HS-27A (cell line): ENCODE measurements at places on chromosomes 7 and 10.

DNA sequence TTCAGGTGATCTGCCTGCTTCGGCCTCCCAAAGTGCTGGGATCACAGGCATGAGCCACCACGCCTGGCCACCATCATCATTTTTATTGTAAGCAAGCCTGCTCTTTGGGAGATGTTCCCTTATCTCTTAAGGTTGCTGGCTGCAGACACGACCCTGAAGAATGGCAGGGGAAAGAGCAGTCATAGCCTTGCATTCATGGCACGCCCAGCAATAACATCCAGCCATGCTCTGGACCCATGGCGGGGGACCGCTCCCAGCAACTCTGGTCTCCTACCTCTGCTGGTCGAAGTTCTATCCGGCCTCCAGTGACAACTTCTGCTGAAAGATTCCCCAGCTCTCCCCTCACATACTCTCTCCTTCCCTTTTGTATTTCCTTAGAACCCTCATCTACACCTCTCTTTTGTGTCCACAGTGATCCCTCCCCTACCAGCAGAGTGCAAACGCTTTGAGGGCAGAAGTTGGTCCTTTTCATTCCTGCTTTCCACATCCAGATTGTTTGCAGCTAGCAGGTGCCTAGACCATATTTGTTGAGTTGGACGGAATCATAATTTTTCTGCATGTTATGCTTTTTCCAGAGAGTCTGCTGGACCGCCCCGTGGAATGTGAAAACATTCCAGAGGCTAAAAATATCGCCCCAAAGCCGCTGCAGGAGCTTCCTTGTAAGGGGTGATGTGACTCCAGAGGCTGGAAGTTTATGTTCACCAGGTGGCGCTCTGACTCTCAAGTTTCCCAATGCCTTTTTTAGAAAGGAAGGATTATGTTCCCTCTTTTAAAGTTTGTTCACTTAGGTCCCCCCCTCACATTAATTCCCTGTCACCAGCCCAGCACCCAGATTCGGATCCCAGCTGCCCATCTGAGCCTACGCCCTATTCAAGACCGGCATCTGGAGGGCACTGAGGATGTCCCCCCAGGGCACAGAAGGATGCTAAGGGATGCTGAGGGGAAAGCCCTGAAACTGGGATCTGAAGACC is 4.3 kb upstream of the MARVELD1 start:
- DNase-seq, result no peak

DNA sequence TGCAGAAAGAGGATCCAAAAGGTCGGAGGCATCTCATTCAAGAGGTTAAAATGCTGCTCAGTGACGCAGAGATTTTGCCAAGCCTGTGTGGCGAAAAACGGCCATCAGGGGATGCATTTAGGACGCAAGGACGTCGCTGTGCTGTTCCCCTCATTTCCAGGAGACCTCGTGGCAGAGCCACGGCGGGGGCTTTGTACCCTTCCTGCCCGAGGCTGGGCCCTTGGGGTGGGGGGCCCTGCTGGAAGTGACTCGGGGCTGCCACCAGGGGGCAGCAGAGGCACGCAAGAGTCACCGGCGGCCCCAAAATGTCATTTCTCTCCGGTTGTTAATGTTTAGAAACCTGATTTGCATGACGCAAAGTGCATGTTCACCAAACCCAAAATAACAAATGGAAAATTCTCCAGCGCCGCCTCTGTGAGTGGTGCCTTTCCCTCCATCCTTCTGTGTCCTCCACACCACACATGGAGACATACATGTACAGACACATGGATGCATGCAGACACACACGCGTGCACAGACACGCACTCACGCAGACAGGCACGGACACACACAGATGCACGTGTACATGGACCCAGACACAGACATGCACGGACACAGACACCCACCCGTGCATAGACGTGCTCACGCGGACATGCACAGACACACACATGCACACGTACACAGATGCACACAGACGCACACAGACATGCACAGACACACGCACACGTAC is 51.0 kb upstream of the NKX6-2 start:
- DNase-seq, result no peak

DNA sequence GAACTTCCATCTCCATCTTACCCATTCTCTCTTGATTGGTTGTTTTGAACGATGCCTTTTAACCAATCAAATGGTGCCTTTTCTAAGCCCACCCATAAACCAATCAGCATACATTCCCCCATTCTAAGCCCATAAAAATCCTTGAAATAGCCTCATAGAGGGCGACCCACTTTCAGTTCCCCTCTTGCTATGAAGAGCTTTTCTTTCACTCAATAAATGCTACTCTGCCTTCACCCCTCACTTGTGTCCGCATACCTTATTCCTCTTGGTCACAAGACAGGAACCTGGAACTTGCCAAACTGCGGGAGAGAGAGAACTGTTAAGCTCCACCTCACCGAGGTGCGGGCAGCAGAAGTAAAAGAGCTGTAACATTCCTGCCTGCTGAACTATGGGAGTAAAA is 1602.0 kb upstream of the LRRTM3 start:
- DNase-seq, result no peak

- no peak for DNase-seq
These were observed 6.0 kb downstream of the RHOBTB1 start for GRCh38 chr10:60937784-60938654.

DNA sequence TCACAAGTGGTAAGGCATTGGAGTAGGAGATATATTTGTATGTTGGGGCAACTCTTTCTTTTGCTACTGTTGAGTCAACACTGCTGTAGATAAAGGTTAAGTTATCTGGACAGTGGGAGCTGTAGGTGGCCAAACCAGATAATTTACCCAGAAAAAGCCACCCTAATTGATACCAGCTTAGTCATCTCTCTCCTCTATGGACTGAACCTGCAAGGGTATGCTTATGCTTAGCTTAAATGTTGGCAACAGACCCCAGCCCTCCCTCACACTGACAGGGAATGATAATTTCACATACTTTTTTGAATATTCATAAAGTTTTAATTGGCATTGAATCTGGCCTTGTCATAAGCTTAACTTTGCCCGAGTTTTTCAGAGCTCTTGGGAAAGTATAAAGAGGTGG is 66.3 kb downstream of the CREB5 start:
- no peak for DNase-seq

DNA sequence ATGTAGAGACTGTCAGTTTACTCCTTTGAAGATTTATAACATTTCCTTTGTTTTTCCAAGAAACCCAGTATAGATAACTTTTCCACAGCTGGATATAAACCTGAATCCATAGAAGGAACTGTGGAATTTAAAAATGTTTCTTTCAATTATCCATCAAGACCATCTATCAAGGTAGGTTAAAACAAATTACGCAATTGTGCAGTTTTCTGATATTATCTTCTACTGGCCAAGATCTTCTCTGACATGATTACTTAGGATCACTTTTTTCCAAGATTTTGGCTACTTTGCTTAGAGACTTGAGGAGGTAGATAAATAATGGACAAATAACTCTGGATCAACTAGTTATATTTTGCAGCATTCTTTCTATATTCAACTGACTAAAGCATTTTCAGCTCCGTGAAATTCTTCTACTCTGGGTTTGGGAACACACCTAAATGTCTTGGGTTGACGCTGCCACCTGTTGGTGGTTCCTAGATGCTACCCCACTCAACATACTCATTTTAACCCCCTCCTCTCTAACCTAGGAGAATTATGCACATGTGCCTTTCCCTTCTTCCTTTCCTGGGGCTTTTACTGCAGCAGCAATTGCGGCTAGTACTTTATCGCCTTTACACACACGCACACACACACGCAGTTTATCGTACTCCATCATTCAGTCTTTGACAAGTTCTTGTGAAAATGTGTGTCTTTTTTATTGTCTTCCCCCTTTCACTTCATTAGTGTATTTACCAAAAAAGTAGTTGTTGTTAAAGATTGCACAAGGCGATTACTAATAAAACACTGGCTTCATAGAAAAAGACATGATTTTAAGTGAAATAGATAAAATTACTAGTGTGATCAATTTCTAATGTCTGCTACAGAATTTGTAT is 32.7 kb downstream of the ABCB5 start:
- DNase-seq, result peak; percentile 9

GRCh38 chr10:131002031-131002861 is 309.3 kb downstream of the TCERG1L start:
- no peak for DNase-seq

GRCh38 chr7:108430664-108431063 is 25.6 kb downstream of the NRCAM start:
- DNase-seq, result no peak

DNA sequence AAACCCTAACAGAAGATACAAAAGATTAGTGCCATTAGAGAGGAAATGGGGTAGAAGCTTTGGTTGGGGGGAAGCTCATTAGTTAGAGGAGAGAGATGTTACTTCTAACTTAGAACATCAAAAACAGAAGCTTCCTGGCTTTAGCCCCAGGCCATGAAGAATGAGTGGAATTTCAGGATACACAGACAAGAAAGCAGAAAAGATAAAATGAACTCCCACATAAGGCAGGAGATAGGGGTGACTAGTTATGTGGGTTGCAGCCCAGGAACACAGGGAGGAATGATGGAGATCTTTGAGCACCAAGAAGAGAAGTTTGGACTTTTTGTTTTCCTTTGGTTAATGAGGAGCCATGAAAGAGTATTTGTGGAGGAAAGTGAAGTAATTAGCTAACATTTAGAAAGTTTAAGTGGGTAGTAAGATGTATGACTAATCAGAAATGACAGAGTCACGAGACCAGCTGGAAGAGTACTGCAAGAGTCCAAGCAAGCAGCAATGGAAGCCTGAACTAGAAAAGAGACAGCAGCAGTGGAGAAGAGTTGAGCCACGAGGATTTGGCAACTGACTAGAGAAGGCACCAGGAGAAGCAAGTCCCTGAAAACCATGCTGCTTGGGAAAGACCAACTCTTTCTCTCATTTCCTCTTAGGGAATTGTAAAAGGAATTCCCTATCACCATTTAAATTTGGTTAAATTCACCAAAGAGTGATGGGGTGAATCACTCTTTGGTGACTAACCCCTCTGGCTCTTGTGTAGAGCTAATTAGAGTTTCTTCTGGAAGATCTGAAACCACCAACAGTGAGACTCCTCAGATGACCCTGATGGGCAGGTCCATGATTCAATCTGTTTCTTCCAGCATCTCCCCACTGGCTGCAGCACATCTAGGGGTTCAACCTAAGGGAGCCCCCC is 131.9 kb downstream of the KCNMA1 start:
- DNase-seq, result no peak

DNA sequence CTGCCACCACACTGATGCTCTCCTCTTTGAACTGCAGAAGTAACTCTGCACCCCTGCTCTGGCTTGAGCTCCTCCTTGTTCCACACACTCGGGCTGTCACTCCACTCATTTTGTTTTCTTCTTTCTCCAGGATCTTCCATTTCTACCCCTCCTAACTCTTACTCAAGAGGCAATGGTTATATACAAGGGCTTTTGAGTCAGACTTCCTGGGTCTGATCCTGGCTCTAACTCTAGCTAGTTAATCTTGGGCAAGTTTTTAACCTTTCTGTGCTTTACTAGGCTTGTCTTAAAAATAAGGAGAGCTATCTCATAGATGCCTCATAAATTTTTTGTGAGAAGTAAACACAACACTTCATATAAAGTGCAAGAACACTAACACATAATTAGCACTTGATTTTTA is 45.3 kb upstream of the GNAI1 start:
- no peak for DNase-seq

DNA sequence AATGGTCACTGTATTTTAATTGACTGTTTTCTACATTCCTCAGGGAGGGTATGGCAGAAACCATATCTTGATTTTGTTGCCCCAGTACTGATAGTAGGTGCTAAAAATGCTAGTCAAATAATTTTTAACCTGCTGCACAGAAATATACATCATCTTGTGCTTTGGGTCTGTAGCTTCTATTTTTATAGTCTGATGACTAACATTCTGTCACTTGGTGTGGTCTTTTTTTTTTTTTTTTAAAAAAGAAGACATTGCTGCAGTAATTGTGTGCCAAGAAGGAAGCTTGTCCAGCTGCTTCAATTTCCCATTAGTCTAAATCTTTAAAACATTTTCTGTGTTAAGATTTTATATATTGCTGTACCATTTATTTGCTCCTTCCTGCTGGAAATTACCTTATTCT is 83.6 kb downstream of the ICA1 start:
- DNase-seq, result no peak

DNA sequence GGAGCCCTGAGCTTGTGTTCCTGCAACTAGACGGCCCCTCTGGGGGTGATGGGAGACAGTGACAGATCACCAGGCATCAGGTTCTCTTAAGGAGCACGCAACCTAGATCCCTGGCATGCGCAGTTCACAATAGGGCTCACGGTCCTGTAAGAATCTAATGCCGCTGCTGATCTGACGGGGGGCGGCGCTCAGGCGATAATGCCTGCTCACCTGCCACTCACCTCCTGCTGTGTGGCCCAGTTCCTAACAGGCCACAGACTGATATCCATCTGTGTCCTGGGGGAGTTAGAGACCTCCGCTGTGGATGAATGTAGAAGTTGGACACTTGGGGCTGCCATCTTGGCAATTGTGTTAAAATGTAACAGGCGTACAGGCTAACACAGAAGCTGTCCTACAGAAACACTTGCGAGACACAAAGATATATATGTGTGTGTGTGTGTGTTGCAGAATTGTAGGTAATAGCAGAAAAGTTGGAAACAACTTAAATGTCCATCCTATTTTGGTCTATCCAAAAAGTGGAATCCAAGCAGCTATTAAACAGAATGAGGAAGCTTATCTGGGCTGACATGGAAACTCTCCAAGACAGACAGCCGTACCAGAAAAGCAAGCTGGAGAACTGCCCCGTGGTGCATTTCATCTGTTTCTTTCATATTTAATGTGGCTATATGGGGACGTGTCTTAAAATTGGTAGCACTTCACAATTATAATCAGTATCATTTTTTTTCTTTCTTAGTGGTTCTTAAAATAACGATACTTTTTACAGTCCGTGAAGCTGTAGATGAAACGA is 82.8 kb downstream of the MKI67 start:
- no peak for DNase-seq

- no peak for DNase-seq
These were observed 20.7 kb downstream of the LBX1 start for GRCh38 chr10:101208543-101208942.

GRCh38 chr7:103369432-103369831 is 22.0 kb downstream of the PSMC2 start:
- no peak for DNase-seq

- DNase-seq, result no peak
These were observed 122.5 kb downstream of the CCNY start for GRCh38 chr10:35458500-35459448.

- DNase-seq, result no peak
These were observed 163.1 kb downstream of the PPP1R17 start for GRCh38 chr7:31850066-31850465.

- DNase-seq, result no peak
These were observed 47.2 kb upstream of the DPYSL4 start for GRCh38 chr10:132139526-132139925.

GRCh38 chr10:72802763-72803505 is 90.6 kb upstream of the OIT3 start:
- DNase-seq, result no peak

DNA sequence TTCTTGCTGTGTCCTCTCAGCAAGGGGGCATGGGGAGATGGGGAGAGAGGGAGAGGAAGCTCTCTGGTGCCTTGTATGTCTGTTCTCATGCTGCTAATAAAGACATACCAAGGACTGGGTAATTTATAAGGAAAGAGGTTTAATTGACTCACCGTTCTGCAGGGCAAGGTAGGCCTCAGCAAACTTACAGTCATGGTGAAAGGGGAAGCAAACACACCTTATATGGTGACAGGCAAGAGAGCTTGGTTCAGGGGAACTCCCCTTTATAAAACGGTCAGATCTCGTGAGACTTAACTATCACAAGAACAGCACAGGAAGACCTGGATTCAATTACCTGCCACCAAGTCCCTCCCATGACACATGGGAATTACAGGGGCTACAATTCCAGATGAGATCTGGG is 464.7 kb upstream of the CELF2 start:
- DNase-seq, result no peak
